Activated T-helper 1 cell treated with Interleukin-2 at 50 U/mL for 16 hours (primary cell): ENCODE measurements at places on chromosomes 13 and 19.

DNA sequence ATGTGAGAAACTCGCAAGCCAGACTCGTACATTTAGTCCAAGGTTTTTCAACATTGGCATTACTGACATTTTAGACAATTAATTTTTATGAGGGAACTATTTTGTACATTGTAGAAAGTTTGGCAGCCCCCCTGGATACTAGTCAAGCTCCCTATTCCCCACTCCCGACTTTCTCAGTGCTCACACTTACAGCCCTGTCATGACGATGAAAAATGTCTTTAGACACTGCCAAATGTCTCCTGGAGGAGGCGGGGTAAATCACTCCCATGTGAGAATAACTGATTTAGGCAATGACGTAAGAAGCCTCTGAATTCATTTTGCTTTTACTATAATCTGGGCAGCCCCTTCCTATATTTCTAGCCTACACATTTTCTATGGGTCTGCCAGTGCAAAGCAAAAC is 535.8 kb upstream of the KLHL1 start:
- DNase-seq, result no peak

- no peak for DNase-seq
Measured at GRCh38 chr13:70520275-70521036, 412.2 kb upstream of the KLHL1 start.

DNA sequence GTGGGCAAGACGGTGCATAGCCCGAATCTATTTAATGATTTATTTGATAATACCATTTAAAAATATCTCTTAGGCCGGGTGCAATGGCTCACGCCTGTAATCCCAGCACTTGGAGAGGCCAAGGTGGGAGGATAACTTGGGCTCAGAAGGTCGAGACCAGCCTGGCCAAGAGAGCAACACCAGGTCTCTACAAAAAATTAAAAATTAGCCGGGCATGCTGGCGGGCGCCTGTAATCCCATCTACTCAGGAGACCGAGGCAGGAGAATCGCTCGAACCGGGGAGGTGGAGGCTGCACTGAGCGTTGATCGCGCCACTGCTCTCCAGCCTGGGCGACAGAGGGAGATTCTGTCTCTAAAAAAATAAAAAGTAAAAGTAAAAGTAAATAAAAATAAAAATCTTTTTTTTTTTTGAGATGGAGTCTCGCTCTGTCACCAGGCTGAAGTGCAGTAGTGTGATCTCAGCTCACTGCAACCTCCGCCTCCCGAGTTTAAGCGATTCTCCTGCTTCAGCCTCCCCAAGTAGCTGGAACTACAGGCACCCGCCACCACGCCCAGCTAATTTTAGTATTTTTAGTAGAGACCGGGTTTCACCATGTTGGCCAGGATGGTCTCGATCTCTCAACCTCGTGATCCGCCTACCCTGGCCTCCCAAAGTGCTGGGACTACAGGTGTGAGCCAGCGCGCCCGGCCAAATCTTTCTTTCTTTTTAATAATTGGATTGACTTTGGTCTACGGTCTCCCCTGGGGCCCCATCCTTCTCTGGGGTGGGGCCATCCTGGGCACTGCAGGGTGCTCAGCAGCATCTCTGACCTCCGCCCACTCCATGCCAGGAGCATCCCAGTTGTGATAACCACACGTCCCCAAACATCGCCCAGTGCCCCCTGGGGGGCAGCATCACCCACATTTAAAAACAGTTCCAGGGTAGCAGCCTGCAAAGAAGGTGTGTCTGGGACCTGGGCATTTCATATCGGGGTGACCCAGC is 90.7 kb downstream of the GNG7 start:
- no peak for DNase-seq

DNA sequence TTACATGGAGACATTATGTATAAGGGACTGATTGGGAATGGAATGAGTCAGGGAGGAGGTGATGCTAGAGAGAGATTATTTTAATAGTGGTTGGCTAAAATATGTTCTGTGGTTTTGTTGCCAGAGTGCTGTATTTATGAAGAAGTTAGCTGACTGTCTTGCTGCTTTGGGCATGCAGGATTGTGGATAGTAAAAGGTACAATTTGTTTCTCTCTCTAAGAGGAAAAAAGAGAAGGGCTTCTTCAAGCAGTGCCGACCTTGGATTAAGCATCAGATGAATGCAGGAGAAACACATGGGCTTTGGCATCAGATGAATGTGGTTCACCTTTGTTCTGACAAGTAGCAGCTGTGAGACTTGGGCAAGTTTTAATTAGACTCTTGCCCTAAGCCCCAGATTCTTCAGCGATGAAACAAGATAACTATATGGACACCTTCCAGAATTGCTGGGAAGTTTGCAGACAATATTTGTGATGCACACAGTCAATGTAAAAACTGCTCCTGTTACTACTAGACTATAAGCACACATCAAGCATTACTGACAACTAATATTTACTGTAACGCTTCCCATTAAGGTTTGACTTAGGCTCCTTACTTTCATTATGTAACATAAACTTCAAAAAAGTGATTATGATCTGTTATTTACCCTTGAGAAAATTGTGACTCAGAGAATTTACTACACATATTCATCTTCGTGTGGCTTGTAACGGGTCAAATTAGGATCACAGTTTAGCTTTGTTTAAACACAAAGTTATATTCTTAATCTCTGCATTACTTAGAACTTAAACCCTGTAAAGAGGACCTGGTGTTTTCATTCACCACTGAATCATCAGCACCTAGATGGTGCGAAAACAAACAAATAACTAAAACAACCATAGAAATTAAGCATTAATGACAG is 824.0 kb downstream of the PCDH9 start:
- no peak for DNase-seq

GRCh38 chr19:41776700-41777099 is 19.7 kb upstream of the CEACAM3 start:
- DNase-seq, result no peak

DNA sequence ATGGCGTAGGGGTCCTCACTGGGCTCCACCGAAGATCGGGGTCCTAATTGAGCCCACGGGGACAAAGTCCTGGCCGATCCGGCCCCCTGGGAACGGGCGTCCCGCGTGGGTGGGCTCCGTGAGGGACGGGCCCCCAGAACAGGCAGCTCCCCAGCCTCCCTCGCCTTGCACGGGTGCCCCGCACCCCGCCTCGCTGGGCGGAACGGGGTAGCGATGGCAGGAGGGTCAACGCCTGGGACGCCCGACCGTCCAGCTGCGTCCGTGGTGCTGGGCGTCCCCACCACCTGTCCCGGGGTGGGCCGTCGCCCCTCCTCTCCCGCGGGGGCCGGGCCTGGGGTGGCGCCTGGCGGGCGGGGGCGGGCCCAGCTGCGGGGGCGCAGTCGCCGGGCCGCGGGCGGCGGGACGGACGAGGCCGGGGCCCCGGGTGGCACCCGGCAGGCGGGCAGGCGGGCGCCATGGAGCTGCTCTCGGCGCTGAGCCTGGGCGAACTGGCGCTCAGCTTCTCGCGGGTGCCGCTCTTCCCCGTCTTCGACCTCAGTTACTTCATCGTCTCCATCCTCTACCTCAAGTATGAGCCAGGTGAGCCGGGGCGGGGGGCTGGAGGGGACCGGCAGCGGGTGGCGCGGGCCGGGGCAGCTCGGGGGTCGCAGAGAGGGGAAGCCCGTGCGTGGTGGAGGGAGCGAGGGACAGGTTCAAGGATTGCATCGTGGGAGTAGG is at the start of gene TMEM38A:
Gene TMEM38A, plus strand, starts transcription at position 377 of the 717 bp plus-strand sequence. Its CDS starts 79 bp downstream, at position 456.
- DNase-seq, result peak; percentile 27

GRCh38 chr19:50817941-50818858 is 5.4 kb downstream of the KLK1 start:
- no peak for DNase-seq

GRCh38 chr19:51576850-51577249 is 5.8 kb downstream of the ZNF175 start:
- no peak for DNase-seq

- no peak for DNase-seq
Measured at GRCh38 chr19:24074720-24075454, 12.1 kb upstream of the ZNF254 start.

- DNase-seq, result no peak
Measured at GRCh38 chr19:9912551-9913236, 23.6 kb downstream of the OLFM2 start.

DNA sequence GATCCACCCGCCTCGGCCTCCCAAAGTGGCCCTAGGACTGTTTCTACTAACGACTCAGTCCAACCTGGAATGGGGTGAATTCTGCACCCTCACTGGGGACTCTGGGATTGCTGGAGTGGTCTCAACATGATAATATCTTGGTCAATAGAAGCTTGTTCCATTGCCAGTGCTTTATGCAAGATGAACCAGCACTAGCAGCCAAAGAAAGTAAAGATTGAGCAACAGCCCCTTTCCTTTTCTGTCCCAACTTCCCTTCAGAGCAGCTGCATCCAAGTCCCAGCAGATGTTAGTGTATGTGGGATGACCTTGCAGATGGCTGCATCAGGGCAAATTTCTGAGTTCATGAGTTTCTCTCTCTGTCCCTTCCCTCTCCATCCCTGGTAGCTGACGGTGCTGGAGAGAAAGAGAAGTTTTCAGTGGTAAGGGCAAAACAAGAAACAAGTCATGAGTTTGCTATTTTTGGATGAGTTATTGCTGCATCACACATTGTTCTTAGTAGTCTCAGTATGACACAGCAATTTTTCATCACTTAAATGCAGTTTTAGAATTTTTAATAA is 183.6 kb upstream of the EDNRB start:
- DNase-seq, result no peak

GRCh38 chr13:80989747-80990146 is 648.8 kb upstream of the SPRY2 start:
- DNase-seq, result no peak

- no peak for DNase-seq
Measured at GRCh38 chr19:2594319-2594718, 108.2 kb downstream of the GNG7 start.

DNA sequence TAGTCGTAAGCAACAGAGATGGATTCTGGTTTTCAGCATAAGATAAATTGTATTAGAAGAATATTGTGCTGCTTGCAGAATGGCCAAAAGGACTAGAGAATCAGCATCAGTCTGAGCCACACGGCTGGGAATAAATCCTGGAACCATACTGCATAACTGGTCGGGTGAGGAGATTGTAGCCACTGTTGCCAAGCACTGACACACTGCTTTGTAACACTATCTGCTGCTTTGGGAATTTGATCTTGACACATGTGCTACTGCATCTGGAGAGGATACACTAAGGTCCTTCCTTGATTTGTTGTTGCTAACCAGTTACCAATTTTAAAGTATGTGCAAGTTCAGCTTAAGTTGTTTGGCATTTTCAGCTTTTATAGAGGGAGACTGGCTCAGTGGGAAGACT is 1.9 kb downstream of the HNRNPA1L2 start:
- DNase-seq, result no peak

DNA sequence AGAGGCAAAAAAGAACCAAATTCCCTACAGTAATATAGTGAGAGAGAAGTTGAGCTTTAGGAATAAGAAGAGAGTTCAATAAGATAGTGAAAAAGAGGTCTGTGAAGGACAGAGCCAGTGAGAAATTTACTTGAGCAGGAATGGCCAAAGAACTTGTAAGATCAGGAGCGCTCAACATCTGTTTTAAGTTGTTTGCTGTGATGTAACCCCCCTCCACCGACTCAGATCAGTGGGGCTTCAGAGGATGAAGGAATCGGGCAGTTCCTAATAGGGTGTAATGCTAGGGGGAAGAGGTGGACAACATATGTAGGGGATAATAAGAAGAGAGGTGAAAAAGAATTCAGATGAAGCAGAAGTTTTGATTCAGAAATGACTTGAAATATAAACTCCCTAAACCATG is 85.3 kb upstream of the FNDC3A start:
- no peak for DNase-seq

DNA sequence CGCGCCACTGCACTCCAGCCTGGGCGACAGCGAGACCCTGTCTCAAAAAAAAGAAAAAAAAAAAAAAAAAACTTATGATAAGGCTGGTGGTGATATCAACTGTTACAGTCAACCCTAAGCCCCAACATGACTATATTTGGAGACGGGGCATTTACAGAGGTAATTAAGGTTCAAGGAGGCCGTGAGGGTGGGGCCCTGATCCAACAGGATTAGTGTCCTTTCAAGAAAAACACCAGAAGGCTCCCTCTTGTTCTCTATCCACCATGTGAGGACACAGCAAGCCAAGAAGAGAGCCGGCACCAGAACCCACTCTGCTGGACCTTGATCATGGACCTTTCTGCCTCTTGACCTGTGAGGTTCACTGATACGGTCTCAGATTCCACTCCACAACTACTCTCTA is 14.1 kb downstream of the MIER2 start:
- no peak for DNase-seq

DNA sequence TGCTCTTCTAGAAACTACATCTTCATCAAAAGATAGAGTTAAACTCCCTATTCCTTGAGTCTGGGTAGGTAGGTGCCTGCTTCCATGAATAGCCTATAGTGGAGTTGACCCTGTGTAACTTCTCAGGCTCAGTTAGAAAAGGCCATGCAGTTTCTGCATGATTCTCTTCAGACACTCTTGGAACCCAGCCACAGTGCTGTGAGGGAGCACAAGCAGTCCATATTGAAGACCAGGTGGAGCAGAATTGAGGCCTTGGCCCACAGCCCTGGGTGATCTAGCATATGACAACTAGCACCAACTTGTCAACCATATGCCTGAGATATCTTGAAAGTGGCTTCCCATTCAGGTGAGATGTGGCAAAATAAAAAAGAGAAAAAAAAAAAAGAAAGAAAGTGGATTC is 10.3 kb upstream of the PAN3 start:
- no peak for DNase-seq

DNA sequence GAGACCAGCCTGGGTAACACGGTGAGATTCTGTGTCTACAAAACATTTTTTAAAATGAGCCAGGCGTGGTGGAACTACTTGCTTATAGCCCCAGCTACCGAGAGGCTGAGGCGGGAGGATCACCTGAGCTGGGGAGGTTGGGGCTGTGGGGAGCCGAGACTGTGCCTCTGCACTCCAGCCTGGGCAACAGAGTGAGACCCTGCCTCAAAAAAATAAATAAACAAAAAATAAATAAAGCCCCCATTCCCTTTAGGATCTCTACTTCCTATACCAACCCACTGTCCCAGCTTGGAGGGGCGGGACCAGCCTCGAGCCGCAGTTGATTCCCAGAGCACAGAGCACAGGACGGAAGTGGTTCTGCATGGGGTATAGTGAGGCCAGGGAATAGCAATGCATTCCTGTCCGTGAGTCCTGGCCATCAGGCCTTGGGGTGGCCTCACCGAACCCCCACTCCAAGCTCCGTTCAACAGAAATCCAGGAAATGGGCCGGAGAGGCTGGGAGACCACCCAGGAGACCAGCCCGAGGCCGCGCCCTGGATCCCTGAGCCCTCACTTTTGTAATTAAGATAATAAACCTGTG is 4.9 kb upstream of the PTBP1 start:
- DNase-seq, result no peak

GRCh38 chr13:30355384-30355699 is 48.0 kb upstream of the KATNAL1 start:
- DNase-seq, result no peak

GRCh38 chr13:51303063-51303552 is 36.4 kb upstream of the SERPINE3 start:
- DNase-seq, result no peak

GRCh38 chr13:60062502-60062901 is 101.2 kb downstream of the DIAPH3 start:
- DNase-seq, result no peak
